ENCODE measurements at places on chromosomes 2 and 18.

DNA sequence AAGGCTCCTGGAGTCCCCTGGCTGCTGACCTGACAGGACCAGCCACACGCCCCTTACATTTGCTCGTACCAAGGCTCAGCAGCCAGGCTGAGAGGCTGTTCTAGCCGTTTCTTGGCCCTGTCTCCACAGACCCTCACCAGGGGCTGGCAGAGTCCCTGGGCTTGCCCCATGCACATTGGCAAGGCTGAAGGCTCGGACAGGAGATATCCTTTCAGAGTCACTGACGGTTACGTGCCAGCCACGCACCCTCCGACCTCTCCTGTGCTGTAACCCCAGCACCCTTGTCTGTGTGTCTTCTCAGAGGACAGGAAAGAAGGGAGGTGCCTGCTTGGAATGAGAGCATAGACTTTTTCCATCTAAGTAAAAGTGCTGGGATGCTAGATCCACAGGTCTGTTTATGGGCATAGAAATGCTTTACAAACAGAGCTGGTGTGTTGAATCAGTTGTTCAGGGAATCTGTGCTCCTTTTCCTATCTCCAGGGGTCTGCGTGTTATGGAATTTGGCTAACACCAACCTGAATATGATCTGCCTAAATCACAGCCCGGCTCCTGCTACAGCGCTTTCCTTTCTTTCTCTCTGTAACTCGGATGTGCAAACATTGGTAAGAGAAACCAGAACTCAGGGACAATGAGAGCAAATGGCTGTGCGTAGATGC is 41.0 kb downstream of the COPS8 start:
- no peak for DNase-seq

DNA sequence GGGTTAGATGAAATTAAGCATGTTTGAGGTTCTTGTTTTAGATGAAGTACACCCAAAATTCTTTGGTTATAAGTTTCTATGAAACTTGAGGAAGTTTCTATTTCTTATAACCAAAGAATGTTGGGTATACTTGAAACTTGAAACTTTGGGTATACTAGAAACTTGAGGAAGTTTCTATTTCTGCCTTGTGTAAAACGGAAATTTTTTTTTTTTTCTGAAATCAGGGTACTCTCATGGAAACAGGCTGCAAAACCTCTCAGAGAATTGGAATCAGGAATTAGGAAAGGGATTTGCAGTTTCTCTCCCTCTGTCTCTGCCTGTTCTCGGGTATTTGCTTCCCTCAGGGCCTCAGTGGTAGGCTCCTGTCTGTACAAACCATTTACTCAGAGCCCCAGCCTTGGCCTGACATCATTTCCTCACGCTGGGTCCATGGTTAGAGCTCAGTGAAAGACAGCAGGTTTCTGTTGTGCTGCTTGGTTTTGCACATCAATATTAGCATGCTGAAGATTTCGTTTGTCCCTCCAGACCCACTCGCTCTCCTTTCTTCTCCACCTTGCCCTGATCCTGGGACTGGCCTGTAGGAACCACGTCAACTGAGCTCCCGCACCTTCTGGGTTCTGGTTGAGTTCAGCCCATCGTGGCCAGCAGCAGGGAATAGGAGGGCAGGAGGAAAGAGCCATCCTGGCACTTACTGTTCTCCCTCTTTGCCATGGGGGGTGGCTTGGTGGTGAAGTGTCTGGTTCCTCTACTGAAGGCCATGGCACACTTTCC is 106.4 kb downstream of the POLR1A start:
- no peak for DNase-seq

DNA sequence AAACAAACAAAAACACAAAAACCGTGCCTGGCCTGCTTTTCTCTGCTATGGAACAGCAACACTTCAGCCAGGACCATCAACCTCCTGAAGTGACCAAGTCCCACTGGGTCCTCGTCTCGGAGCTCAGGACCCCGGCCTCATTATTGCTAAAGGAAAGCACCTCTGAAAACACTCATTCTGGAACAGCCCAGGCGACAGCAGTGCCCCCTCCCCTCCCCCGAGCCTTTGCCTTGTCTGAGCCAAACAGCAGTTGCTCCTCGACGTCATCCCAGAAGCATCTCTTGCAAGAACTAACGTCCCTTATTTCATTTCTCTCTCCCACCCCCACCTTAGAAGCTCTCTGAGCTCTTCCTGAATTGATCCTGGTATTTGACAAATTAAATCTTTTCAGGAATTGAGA is 27.4 kb downstream of the APCDD1 start:
- no peak for DNase-seq

DNA sequence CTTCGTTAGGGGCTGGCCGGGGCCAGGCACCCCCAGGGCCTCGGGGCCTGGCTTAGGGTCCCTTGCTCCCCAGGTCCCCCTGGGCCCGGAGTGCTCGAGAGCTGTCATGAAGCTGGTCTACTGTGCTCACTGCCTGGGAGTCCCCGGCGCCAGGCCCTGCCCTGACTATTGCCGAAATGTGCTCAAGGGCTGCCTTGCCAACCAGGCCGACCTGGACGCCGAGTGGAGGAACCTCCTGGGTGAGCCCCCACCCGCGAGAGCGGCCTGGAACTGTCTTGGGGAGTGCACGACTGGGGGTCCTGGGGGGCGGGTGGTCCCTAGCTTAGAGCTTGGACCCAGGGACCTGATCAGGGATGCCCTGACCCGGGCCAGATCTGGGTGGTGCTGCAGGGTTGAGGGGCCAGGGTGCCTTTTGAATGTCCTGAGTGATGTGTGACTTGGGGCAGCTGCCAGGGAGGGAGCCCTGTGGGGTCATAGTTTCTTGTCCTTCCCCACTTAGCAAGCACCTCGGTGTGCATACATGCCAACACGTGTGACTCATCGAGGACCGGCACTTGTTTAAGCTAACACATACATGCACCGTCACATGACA is 27.9 kb downstream of the GPC1 start:
- DNase-seq: no peak

DNA sequence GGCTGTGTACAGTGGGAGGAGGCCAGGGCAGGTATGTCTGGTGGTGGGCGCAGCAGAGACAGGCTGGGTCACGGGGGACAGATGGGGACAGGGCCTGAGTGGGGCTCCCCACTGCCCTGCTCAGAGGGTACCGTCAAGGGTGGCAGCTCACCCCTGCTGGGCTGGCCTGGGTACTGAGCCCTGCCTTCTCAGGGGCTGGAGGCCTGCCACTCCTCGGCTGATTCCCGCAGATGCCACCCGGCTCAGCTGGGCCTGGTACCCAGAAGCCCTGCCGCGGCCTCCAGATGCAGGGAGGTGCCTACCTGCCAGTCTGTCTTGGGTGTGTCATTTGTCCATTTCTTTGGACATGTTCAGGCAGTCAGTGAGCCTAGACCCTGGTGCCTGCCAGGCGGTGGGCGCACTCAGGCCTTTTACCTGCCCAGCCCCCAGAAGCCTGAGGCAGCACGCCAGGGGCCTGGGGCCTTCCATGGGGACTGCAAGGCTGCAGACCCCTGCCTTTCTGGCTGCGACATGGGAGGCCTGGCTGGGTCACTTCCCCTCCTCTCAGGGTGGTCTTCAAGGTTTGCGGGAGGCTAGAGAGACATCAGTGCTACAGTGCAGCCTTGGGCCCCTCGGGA is 3.3 kb downstream of the SNORC start:
- DNase-seq: no peak

GRCh38 chr2:230795856-230796255 is 68.9 kb upstream of the ITM2C start:
- no peak for DNase-seq

DNA sequence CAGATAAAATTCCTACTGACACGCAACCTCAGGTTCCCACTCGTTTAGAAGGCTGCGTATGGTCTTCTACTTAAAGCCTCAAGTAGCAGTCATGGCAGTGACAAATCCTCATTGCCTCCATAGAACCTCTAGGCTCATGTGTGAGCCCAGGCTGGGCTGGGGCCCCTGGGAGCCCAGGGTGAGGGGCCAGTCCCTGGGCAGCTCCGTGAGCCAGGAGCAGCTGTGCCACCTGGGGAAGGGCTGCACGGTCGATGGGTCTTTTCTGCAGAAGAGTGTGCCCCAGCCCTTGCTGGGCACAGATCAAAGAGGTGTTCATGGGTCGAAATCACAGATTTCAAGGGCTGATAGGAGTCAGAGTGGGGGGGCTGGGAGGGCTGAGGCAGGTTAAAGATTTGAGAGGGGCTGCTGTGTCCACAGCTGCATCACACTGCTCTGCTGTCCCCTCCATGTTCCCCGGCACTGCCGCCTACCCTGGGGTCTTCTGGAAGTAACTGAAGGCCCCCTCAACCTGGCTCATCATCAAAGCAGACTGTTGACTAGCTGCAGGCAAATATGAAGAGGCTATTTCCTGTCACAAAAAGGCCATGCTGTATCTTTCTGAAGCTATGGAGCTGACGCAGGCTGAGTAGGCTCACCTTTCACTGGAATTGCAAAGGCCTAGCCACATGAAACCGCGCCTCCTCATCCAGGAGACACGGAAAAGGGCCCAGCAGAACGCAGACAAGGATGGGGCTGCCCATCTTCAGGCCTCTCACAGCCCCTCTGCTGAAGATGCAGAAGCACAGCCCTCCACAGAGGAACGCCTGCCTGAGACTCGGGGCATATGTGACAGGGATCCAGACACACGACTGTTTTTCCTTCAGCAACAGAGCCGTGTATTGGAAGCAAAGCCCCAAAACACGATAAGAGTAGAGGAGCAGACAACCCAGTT is 35.7 kb upstream of the ALPP start:
- DNase-seq: no peak

- peak; percentile 21 for DNase-seq
These were observed at the start of gene DCC for GRCh38 chr18:52339891-52340371. TSS of gene DCC (plus strand) at chr18:52340197. CDS start at chr18:52340788, 591 bp downstream.

- no peak for DNase-seq
These were observed 35.0 kb downstream of the SUMO1 start for GRCh38 chr2:202203348-202203747.

- no peak for DNase-seq
These were observed 893.9 kb downstream of the SUCLG1 start for GRCh38 chr2:83565181-83565580.

GRCh38 chr2:98759338-98759737 is 28.4 kb upstream of the MGAT4A start:
- no peak for DNase-seq

GRCh38 chr2:206443735-206444527 is 599 bp downstream of the ADAM23 start:
- no peak for DNase-seq

DNA sequence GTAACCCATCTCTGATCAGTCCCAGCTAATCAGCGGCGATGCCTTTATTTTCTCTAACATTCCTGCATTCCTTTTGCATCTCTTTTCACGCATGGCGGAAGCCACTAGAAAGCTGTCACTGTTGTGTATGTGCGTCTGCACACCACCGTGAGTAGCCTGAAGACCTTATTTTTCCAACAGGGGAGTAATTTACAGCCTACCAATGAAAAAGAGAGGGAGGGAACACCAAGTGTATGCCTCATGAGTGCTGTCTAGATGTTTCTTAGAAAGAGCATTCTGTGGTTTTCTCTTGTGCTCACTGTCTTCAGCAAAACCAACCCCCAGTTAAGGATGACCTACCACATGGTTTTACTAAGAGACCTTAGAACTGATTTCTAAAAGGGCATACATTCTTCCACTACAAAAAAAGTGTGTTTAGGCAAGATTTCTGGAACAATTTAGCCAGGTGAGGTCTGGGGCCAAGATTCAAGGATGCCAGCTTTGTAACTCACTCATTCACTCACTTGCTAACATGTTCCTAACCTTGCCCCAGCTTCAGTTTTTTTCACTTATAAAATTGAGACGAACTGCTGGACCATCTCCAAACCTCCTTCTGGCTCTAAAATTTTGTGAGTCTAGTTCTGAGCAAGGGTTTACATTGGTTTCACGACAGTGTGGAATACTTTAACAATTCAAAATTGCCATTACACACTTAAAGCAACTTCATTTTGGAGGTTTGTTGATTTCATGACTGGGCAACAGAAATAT is 51.4 kb downstream of the BCL2 start:
- DNase-seq: no peak

DNA sequence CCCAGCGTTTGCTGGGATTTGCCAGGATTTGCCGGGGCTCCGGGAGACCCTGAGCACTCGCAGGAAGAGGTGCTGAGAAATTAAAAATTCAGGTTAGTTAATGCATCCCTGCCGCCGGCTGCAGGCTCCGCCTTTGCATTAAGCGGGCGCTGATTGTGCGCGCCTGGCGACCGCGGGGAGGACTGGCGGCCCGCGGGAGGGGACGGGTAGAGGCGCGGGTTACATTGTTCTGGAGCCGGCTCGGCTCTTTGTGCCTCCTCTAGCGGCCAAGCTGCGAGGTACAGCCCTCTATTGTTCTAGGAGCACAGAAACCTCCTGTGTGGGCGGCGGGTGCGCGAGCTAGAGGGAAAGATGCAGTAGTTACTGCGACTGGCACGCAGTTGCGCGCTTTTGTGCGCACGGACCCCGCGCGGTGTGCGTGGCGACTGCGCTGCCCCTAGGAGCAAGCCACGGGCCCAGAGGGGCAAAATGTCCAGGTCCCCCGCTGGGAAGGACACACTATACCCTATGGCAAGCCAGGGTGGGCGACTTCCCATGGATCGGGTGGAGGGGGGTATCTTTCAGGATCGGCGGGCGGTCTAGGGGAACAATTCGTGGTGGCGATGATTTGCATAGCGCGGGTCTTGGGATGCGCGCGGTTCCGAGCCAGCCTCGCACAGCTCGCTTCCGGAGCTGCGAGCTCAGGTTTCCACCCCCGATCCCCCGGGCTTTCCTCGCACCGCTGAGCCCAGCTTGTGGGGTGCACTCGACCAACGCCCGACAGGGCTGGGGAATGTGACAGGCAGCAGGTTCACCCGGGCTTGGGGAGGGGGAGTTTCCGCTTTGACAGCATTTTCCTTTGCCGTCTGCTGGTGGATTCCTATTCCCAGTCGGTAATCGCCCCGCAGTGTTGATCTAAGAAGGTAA is 2.8 kb downstream of the ONECUT2 start:
- DNase-seq: peak; percentile 16

- DNase-seq: no peak
These were observed 548.6 kb upstream of the ZEB2 start for GRCh38 chr2:145068509-145068908.

- no peak for DNase-seq
These were observed 92.5 kb downstream of the EML4 start for GRCh38 chr2:42261518-42262195.

DNA sequence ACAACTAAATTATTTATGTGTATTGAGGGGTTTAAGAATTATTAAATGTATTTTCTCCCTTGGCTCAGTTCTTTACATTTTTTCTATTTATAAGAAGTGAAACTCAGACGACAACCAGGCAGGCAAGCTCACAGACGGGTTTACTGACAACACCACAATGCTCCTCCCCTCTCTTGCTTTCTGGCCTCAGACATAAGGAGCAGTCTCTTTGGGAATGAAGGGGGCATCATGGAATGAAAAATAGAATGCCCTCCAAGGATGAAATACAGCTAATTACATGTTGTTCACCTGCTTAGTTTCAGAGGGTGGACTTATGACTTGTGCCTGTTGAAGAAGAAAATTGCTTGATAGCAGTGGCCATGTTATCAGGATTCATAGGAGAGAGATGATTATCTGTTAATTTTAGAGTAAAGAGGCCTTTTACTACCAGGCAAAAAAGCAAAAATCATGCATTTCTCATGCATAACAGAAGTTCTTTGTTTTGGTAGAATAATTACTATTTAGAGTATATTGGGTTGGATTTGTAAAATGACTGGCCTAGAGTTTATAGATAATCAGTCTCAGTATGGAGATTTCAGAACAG is 172.1 kb upstream of the LRRTM1 start:
- no peak for DNase-seq

GRCh38 chr2:112644933-112645309 is 818 bp upstream of the SLC20A1 start:
- DNase-seq: no peak

- no peak for DNase-seq
These were observed 114.0 kb downstream of the SP3 start for GRCh38 chr2:173851141-173851641.

Measured in retinal pigment epithelial cell (primary cell).